Esophagus muscularis mucosa (tissue), 4 donors: ENCODE measurements at places on chromosomes 6 and 20. TPM values are rescaled to one million over a fixed set of nuclear protein-coding genes. Genes with fewer than 3 reads are reported as not detected.

DNA sequence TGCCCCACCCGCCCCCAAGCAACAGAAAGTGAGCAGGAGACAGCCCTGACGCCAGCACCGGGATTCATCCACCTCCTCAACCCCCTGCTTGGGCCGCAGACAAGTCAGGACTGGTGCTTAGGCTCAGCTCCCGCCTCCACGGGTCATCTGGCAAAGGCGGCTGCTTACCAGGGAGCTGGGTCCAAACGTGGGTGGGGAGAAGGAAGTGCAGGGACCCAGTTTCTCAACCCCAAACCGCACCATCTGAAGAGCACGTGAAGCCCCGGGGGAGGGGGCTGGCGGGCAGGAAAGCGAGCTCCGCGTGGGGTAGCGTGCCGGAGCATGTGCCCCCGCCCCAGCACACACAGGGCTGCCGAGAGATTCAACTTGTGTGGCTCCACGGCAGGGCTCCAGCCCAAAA, 87.2 kb downstream of the BMP7 start:
- H3K4me1 ChIP-seq = no peaks in the 10 kb centered on the region
- no peaks in the 10 kb centered on the region for H3K36me3 ChIP-seq
- H3K27me3 ChIP-seq = no peaks in the 10 kb centered on the region
- H3K4me3 ChIP-seq = no peak overlapping the region
- DNase-seq = no peak
- no peak overlapping the region for H3K27ac ChIP-seq

DNA sequence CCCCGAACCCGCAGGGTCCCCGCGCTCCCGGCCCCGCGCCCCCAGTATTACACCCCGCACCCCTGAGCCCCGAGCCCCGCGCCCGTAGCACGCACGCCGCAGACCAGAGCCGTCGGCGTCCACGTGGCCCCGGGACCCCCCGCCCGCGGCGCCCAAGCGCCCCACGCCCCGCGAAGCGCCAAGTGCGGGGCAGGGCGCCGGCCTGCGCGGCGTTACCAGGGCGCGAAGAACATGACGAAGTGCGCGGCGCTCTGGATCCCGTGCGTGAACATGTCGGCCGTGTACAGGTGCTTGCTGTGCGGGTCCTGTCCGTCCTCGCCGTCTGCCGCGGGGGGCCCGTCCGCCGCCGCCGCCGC, 312 bp downstream of the TXNDC5 start:
- H3K4me1 ChIP-seq = peaks cover 26% of the 10 kb centered on the region
- peak overlapping the region; percentile 85 for H3K27ac ChIP-seq
- no peaks in the 10 kb centered on the region for H3K36me3 ChIP-seq
- peak overlapping the region; percentile 89 for H3K4me3 ChIP-seq
- H3K27me3 ChIP-seq = no peaks in the 10 kb centered on the region
- DNase-seq = no peak

DNA sequence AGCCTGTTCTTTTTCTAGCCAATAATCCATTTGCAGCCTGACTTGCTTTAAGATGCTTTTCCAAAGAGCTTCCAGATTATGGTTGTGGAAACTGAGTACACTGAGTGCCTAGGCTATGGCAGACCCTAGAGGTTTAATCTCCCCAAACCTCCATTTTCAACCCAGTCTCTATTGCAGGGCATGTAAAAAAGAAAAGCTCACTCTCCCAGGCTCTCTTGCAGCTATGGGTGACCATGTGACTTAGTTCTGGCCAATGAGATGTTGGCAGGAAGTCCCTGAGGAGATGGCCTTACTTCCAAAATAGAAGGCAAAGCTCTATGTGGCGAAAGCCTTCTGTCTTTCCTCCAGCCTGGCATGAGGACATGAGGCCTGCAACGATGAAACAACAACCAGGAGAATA, 3.8 kb downstream of the PDRG1 start:
- H3K4me3 ChIP-seq = no peak overlapping the region
- no peak overlapping the region for H3K27ac ChIP-seq
- DNase-seq = no peak
- H3K4me1 ChIP-seq = peaks cover 32% of the 10 kb centered on the region

PTGIS gene
- total RNA-seq = 217 TPM

SFTA2 gene
- total RNA-seq = not detected
